ENCODE measurements at places on chromosomes 1 and 21.

DNA sequence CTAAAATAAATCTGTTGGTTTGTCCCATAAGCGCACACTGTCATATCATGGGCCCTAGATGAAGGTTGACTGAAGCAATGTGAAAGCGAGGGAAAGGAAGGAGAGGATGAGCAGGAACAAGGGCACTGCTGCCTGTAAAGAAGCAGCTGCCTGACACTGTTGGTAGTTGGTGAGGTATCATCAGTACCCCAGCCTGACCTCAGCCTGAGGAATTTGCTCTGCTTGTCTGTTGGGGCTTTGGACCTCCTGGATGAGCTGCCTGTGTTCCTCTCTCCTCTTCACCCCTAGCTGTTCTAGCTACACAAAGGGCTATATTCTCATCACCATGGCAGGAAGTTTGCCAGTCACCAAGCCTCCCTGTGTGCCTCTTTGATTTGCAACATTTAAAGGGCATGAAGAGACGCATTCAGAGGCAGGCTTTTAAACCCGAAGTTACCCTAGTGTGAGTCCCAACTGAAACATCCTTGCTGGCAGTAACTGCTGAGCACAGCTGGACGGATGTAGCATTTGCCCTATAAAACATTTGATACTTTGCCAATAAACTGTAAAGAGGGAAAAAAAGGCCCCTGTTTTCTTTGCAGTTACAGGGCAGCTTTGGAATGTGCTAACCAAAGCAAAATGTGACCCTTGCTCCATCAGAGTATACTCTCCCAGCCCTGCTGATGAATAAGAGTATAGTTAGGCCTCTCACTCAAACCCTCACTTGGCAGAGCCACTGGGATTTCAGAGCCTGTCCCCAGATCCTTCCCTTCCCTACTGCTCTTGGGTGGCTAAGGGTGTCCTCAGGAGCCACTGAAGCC lies 22.2 kb upstream of the SPATA6 start:
- DNase-seq = peak; percentile 15

DNA sequence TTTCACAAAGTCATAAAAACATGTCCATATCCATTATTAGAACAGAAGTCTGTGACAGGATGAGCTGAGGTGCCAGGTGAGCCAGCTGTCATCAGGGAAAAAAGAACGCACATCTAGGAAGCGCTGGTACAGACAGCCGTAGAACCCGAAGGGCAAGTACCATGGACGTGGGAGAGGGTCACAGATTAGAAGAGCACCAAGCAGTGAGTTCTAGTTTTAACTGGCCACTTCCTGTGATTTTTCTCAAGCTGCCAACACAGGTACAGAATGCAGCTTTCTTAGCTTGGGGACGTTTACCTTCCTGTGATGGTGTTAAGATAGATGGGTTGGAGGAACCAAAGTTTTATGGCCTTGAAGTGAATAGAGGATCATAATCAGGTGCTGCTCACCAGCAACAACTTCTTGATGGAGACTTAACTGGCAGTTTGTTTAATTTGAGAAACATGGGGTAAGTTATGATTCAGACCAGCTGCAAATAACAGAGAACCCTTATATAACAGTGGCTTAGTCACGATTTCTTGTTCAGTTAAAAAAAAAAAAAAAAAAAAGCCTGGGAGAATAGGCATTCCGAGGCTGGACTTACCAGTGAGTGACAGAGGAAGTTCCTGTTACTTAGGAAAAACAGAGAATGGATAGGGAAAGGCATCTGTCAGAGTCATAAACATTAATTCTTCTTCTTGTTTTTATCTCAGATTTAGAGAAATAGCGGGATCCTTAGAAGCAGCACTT lies 30.9 kb downstream of the AGT start:
- peak; percentile 73 for DNase-seq

DNA sequence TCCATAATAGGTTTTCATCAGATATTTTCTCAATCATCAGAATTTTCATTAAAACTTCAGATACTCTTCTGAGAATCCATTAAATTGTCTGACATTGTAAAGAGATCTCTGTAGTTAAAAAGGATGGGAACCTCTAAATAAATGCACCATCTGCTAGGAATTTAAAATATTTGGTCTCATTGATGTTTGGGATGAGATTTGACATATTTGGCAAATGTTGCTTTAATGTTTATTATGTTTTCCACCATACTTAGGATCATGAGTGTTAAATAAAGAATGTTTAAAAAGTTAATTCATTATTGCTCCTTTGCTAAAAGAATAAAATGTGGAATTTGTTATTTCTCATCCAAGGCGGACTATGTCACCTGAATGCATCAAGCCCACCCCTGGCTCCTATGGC lies 85.5 kb upstream of the VANGL1 start:
- no peak for DNase-seq

GRCh38 chr1:10374442-10374860 lies 24.4 kb upstream of the PGD start:
- DNase-seq = no peak

DNA sequence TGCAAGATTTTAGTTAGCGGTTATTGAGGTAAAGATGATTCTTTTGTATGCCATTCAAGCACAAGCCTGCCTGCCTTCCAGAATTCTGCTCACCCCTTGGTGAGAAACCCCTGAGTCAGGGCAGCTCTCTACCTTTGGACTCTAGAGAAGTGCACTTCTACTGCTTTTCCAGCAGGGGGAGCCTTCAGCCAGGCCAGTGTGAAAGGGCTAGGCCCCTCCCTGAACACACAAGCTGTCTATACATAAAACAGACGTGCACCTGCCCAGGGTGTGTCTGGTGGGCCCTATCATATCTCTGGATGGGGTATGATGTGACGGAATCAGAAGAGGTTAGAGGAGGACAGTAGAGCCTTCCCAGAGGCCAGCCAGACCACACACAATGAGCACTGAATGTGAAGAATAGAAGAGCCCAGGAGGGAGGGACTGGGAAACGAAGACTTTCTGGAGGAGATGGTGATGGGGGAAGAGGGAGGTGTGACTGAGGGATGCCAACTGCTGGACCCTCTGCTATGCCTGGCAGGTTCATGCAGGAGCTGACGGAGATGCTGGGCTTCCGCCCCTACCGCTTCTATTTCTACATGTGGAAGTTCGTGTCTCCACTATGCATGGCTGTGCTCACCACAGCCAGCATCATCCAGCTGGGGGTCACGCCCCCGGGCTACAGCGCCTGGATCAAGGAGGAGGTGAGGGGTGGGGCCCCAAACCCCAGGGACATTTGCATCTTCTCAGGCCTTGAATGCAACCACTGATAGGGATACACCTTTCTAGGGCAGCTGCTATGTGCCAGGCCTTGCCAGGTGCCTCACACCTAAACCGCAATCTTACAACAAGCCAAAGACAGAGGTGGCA lies 13.0 kb upstream of the KCNC4 start:
- peak; percentile 75 for DNase-seq

GRCh38 chr1:234986750-234987414 lies 141.8 kb downstream of the TOMM20 start:
- DNase-seq = peak; percentile 25

DNA sequence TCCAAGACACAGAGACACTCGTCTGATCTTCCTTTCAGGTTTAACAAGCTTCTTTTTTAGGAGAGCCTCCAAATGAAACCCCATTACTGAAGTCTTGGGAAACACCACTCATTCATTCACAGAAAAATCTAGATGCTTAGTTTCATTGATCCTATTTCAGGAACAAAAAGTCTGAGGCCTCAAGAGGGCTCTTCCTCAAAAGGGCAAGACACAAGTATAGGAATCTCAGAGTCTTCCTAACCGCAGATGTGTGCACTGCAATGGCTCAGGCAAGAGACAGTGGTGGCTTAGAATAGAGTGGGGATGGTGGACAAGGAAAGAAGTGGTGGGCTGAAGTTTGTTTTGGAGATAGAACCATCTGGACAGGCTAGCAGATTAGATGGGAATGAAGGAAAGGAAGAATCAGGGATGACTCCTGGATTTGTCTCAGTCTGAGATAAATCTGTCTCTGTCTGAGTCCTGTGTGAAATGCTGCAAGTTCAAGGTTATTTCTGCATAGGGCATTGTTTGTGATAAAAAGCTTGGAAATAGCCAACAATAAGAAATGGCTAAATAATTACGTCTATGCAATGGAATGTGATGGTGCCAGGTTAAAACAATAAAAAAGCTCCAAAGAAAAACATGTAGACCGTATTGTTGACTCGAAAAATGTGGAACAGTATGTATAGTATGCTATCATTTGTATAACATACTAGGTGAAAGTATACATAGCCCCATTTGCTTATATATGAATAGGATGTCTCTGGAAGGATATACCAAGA lies 8.9 kb upstream of the CTSE start:
- no peak for DNase-seq

DNA sequence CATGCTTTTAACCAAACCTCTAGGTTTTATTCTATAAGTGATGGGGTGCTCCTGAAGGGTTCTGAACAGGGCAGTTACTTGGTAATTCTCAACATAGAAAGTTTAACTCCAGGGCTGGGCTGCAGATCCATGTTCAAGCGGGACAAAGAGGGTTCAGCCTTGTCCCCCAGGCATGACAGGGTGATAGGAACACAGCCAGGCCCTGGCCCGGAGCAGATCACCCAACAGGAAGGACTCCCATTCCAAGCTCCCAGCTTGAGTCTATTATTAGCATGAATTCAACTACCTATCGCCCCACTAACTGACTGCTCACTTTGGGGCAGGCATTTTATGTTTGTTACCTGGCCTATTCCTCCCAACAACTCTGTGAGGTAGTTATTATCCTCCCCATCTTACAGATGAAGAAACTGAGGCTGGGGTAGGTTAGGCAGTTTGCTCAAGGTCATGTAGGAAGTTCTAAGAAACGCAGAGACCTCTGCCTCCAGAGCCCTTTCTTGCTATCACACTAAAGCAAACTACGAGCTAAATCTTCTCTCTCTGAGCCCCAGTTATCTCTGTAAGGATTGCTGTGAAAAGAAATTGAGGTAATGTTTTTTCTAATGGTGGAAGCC lies 14.5 kb downstream of the ASAP3 start:
- DNase-seq = no peak

GRCh38 chr1:218728898-218729565 lies 383.9 kb downstream of the TGFB2 start:
- DNase-seq = no peak

DNA sequence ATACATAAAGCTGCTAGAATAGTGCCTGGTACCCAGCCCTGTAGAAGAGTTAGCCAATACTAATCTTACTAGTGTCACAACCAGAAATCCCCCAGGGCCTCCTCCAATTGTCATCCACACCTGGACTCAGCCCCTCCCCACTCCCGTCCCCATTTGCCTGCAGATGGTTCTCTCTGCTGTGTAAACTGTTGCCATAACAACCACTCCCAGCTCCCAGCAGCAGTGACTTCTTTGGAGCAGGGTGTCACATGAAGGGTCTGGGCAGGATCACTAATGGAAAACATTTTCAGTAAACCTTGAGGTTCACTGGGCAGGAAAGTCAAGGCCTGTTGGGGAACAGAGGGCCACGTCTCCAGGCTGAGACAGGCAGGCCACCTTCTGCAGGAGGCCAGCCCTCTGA lies 126.0 kb upstream of the IPO9 start:
- peak; percentile 37 for DNase-seq

GRCh38 chr1:40096646-40096976 lies 441 bp downstream of the PPT1 start:
- no peak for DNase-seq

- DNase-seq = no peak
These were observed 2.3 kb downstream of the SRM start for GRCh38 chr1:11057477-11057876.

DNA sequence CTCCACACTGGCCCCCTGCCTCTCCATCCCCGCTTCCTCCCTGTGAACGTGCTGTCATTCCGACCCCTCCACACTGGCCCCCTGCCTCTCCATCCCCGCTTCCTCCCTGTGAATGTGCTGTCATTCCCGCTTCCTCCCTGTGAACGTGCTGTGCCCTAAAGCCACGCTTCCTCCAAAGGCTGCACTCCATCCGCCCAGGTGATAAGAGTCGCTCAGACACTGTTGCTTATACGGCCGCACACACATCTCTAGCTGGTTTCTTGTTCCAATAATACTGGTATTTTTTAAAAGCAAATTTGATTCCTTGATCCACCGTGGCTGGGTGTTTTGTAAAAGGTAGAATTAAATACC lies 39.3 kb upstream of the TSPEAR start:
- no peak for DNase-seq

DNA sequence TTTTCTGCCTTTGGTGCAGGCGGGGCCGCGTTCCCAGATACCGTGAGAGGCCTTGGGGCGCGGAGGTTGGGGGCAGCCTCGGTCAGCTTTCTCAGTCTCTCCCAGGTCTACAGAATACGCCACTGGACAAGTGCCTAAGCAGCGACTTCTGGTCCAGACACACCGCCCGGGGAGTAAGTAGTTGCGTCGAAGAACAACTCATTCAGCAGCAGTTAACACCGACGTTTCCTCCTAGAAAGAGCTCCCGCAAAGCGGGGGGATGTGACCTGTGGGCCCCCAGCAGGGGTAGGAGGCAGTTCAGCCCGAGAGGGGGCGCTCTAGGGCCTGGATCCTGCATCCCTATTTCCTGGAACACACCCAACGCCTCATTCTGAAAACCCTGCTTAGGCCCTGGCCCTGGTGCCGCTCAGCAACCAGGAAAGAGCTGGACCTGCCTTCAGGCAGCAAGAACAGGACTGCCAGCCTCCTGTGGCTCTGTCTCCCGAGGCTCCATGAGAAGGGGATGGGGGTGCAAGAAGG lies 6.5 kb upstream of the BARHL2 start:
- no peak for DNase-seq

- DNase-seq = no peak
These were observed 226.6 kb downstream of the TM2D1 start for GRCh38 chr1:61498342-61498741.

DNA sequence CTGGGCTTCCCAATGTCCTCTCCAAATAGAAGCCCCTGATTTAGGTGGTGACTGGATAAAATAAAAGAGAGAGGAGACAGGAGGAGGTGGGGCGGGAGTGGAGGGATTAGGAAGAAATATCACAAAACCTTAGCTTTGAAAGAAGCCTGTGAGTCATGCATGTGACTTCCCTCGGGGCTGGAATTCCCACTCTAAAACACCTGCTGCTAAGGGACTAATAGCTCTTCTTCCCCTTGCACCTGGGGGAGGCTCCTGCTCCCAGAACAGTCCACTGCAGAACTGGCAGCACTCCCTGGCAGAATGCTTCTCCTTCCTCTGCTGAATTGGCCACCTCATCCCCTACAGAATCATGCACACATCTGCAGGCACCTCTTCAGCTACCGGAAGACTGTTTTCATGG lies 207.2 kb downstream of the ATG4C start:
- no peak for DNase-seq

DNA sequence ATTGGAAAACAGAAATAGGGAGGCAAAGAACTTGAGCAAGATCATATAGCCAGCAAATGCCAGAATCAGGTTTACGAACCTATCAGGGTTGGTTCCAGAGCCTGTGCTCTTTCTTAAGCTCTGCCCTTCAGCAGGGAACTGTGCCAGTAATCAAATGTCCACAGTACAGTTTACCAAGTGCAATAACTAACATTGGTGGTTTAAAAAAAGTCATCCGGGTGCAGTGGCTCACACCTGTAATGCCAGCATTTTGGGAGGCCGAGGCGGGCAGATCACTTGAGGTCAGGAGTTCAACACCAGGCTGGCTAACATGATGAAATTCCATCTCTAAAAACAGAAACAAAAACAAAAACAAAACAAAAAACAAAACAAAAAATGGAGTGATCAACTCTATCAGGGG lies 182.7 kb downstream of the LMX1A start:
- DNase-seq = no peak

GRCh38 chr1:224262373-224263054 lies 67.5 kb downstream of the NVL start:
- DNase-seq = peak; percentile 45

- DNase-seq = no peak
These were observed 714.1 kb upstream of the CHRM3 start for GRCh38 chr1:238672262-238672661.
